Uterus (tissue), 4 donors: ENCODE measurements at places on chromosomes 13 and 19. TPM values are rescaled to one million over a fixed set of nuclear protein-coding genes. Genes with fewer than 3 reads are reported as not detected.

DNA sequence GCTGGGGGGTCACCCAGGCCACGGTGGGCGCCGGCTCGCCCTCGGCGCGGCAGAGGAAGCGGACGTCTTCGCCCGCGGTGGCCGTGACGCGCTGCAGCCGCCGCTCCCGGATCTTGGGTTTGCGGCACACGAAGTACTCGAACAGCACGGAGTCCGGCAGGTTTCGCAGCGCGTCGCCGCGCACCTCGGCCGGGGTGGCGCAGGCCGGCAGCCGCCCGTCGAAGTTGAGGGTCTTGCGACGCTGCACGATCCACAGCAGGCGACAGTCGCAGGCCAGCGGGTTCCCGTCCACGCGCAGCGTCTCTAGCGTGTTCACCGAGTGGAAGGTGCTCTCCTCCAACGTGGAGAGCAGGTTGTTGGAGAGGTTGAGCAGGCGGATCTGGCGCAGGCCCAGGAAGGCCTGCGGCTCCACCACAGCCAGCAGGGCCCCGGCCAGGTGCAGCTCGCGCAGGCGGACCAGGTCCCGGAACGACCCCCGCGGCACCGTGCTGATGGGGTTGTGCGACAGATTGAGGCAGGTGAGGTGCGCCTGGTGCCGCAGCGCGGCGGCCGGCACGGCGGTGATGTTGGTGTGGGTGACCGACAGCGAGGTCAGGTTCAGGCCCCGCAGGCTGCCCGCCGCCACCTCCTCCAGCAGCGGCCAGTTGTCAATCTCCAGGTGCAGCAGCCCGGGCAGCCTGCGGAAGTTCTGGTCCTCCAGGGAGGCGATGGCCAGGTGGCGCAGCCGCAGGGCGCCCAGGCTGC is 8.6 kb upstream of the PEAK3 start:
- H3K27ac ChIP-seq = no peak overlapping the region
- no peaks in the 10 kb centered on the region for H3K4me1 ChIP-seq
- no peaks in the 10 kb centered on the region for H3K36me3 ChIP-seq
- no peak for DNase-seq

Gene SIGLEC10
- 1.3 TPM for total RNA-seq

GRCh38 chr13:29597706-29598105 is 2.2 kb upstream of the SLC7A1 start:
- H3K36me3 ChIP-seq = no peaks in the 10 kb centered on the region
- no peaks in the 10 kb centered on the region for H3K4me1 ChIP-seq
- DNase-seq = no peak
- no peak overlapping the region for H3K27ac ChIP-seq
- no peaks in the 10 kb centered on the region for H3K27me3 ChIP-seq

- no peaks in the 10 kb centered on the region for H3K27me3 ChIP-seq
- H3K36me3 ChIP-seq = no peaks in the 10 kb centered on the region
- H3K27ac ChIP-seq = no peak overlapping the region
- no peaks in the 10 kb centered on the region for H3K4me1 ChIP-seq
Measured at GRCh38 chr19:56991912-56992311, 127.9 kb upstream of the USP29 start.

DNA sequence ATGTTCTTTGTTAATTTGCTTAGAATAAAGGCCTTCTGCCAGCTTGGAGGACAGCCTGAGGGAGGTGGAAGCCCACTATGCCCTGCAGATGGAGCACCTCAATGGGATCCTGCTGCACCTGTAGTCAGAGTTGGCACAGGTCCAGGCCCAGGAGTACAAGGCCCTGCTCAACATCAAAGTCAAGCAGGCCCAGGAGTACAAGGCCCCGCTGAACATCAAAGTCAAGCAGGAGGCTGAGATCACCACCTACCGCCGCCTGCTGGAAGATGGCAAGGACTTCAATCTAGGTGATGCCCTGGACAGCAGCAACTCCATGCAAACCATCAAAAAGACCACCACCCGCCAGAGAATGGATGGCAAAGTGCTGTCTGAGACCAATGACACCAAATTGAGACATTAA is 41.7 kb downstream of the ZNF85 start:
- no peak overlapping the region for H3K4me3 ChIP-seq
- no peaks in the 10 kb centered on the region for H3K27me3 ChIP-seq
- H3K27ac ChIP-seq = no peak overlapping the region
- no peak for DNase-seq
